ENCODE measurements at places on chromosomes 6 and 20. TPM values are rescaled to one million over a fixed set of nuclear protein-coding genes. Genes with fewer than 3 reads are reported as not detected.

DNA sequence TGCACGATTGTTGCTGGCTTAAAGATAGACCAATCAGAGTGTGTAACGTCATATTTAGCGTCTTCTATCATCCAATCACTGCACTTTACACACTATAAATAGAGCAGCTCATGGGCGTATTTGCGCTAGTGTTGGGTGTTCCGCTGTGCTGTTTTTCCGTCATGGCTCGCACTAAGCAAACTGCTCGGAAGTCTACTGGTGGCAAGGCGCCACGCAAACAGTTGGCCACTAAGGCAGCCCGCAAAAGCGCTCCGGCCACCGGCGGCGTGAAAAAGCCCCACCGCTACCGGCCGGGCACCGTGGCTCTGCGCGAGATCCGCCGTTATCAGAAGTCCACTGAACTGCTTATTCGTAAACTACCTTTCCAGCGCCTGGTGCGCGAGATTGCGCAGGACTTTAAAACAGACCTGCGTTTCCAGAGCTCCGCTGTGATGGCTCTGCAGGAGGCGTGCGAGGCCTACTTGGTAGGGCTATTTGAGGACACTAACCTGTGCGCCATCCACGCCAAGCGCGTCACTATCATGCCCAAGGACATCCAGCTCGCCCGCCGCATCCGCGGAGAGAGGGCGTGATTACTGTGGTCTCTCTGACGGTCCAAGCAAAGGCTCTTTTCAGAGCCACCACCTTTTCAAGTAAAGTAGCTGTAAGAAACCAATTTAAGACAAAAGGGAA is 57.9 kb downstream of the TRIM38 start:
- peak; percentile 91 for DNase-seq

GRCh38 chr20:60990061-60990460 is 262.0 kb upstream of the CDH4 start:
- DNase-seq = no peak

DNA sequence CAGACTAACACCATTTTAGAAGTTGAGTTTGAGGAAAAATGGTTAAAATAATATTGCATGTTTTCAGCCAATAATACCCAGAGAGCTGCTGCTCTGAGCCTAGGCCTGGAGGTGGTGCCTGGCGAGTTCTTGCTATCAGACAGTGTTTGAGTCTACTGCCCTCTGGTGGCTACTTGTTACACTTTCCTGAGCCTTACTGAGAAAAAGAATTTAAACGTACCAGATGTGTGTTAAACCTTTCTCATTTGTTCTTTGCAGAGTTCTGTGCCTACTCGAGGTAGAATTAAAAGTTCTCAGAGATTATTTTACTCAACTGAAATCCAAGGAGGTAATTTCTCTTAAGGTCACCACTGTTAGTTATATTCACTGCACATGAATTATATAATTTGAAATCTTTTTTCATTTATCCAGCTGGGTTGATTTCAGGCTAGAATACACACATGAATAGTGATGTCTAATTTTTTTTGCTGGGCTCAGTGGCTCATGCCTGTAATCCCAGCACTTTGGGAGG is 38.2 kb downstream of the SHLD1 start:
- DNase-seq = peak; percentile 83

The WFDC9 gene
- total RNA-seq = not detected

- DNase-seq = no peak
Measured at GRCh38 chr6:133648581-133648980, 240.3 kb upstream of the TCF21 start.

DNA sequence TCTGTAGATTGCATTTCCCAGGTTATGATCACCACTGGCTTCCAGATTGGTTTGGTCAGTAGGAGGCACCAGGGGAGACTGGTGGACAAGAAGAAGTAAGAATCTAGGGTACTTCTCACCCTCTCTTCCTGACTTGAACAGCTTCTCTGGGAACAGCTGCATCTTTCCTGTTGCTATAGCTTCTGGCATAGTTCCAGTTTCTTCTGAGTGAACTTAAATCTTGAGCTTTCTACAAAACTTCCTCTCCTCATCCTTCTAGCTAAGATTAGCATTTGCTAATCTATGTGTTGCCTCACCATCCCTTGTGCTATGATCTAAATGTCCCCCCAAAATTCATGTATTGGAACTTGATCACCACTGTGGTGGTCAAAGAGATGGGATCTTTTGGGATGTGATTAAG is 724.6 kb downstream of the UTRN start:
- DNase-seq = no peak

- DNase-seq = peak; percentile 46
Measured at GRCh38 chr6:28884423-28885131, 39.2 kb downstream of the TRIM27 start.

DNA sequence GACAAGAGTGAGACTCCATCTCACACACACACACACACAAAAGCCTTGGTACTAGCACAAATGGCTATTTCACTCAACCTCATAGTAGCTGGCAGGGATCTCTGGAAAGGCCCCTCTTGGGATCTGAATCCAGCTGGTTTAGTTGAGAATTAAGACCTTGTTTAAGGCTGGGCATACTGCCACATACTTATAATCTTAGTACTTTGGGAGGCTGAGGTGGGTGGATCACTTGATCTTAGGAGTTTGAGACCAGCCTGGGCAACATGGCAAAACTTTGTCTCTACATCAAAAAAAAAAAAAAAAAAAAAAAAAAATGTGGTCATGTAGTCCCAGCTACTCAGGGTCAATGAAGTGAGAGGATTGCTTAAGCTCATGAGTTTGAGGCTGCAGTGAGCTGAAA is 628.3 kb downstream of the MMUT start:
- DNase-seq = no peak

DNA sequence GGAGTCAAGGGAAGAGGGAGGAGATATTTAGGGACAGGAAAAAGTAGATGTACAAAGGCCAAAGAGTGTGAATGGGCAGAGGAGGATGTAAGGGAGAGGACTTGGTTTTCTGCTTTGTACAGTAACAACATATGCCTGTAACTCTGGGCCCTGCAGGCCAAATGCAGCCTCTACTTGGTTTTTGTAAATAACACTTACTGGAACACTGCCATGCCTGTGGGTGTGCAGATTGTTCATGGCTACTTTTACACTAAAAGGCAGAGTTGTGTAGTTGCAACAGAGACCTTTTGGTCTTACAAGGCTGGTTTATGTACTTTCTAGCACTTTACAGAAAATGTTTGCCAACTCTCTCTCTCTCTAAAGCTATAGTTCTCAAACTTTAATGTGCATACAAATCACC is 157.1 kb downstream of the PHACTR1 start:
- DNase-seq = no peak

The MANEA gene
- total RNA-seq = 6.0 TPM

DNA sequence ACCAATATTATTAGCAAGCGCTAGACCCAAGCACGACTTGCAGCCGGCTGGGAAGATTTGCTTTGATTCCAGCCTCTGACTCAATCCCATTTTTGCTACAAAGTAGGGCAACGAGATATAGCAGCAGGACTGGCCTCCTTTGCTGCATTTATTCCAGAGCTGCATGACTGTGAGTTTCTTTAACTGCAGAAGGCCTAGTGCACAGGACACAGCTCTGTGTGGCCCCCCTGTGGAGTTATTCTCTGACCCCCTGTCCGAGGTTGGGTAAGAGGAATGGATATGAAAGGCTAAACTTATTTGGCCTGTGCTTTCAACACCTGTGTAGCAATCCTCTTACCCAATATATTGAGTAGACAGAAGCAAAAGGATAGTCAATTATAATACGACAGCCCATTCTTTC is 133.3 kb upstream of the SPTLC3 start:
- DNase-seq = no peak

GRCh38 chr20:4427940-4428586 is 293.6 kb upstream of the PRND start:
- no peak for DNase-seq

DNA sequence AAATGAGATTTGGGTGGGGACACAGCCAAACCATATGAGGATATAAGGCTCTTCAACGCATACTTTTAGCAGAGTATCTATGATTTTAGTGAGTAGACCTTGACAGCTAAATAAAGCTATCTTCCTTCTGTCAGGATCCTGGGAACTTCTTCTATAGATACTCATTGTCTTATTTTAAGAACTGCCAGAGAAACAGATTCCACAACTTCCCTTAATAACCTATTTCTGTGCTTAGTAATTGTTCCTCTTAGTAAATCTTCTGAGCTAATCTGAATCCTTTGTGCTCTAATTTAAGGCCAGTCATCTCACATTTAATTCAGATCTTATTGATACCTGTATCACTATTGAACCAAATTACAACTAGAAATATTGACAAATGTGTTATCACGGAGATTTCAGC is 64.0 kb upstream of the CEP85L start:
- no peak for DNase-seq

DNA sequence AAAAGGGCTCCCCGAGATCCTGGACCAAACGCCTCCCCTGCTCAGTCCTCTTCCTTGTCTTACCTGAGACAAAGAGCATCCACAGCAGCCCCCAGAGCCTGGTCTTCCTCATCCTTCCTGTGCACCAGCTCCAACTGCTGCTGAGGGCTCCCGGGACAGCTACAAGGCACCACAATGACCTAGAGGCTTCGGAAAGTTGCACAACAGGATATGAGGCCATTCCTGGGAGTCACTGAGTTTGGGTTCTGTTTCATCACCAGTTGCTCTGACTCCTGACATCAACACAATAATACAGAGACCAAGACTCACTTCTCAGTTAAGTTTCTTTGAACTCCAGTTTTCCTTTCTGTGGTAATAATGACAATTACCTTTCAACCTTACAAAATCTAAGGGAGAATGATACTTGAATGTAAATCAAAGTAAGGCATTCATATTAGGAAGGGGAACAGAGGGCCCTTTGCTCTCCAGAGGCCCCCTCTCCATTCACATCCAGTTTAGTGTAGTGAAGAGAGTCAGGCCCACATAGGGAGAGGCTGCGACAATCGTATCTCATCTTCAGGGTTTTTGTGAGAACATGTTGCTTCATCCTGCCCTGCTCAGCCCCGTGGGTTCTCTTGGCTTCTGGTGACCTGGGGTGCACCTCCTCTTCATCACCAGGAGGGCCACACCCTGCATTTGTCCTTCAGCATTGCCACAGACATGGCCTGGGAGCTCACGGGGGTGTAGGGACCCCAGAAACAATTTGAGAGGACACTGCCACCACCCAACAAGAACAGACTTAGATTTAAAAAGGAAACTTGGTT is at the start of gene TREM1:
Gene TREM1, minus strand, starts transcription at position 139 of the 803 bp plus-strand sequence. Its CDS starts 27 bp downstream, at position 112.
- DNase-seq = no peak

DNA sequence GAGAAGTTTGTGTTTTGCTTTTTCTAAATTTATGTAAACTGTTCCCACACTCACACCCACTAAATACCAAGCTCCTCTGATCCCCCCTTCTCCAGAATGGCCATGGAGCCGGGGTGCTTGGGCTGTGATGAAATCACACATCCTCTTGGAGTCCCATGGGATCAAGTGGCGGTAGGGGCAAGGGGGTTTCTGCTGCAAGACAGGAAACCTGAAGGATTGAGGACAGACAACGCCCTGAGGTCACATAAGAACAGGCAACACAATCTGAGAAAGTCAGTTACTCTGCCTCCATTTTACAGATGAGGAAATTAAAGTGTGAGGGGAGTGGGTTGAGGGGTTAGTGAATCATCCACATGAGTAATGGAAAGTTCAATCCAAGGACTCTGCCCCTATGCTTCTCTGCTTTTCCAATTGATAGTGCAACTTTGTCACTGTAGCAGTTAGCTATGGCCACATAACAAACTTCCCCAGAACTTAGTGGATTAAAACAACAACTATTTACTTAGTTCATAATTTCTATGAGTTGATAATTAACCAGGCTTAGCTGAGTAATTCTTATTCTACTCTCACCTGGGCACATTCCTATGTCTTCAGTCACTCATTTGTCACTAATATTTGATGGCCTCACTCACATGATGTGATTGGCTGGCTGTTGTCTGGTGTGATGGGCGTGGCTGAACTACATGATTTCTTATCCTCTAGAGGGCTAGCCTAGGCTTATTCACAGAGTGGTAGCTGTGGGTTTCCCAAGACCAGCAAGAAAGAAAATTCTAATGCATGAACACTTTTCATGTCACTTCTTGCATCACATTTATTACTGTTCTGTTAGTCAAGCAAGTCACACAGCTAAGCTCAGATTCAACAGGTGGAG is 311.1 kb upstream of the RNF24 start:
- no peak for DNase-seq

The STX7 gene
- 5.4 TPM for total RNA-seq

GRCh38 chr6:51468704-51469103 is 618.7 kb downstream of the PKHD1 start:
- DNase-seq = no peak

- DNase-seq = no peak
Measured at GRCh38 chr6:1890071-1890470, 280.4 kb downstream of the FOXC1 start.

The IMPG1 gene
- total RNA-seq = not detected

- DNase-seq = no peak
Measured at GRCh38 chr20:32623667-32624157, 38.6 kb upstream of the NOL4L start.

The GTSF1L gene
- not detected for total RNA-seq

DNA sequence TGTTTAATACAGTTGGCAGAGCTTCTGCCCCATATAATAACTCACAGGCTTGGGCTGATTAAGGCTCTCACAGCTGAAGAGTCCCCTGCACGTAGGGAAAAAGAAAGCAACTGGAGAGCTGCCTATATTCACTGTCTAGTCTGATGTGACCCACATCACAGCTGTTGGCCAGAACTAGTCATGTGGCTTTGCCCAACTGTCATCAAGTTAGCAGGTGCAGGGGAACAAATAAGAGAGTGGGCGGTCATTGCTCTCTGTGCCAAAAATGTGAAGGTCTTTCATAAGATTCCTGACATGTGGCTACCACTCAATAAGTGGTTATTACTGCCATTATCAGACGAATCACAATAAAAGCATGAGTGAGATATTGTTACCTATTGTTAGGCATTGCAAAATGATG is 665.2 kb downstream of the DOK5 start:
- DNase-seq = no peak

GRCh38 chr6:104789770-104790190 is 69.9 kb downstream of the HACE1 start:
- no peak for DNase-seq

DNA sequence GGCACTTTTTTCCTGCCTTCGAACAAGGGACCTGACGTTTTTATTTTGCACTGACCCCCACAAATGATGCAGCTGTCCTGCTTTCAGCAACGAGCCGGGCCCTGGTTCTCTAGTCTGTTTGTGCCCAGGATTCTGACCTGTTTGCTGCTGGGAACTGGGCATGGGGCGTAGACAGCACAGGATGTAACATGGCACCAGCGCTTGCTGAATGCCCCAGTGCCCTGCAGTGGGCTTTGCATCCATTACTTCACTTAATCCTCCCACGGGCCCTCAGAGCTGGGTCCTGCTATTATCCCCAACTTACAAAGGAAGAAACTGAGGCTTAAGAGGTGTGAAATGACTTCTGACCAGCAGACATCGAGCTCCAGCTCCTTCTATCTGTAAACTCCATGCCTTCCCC is 80.4 kb upstream of the PMEPA1 start:
- DNase-seq = no peak

DNA sequence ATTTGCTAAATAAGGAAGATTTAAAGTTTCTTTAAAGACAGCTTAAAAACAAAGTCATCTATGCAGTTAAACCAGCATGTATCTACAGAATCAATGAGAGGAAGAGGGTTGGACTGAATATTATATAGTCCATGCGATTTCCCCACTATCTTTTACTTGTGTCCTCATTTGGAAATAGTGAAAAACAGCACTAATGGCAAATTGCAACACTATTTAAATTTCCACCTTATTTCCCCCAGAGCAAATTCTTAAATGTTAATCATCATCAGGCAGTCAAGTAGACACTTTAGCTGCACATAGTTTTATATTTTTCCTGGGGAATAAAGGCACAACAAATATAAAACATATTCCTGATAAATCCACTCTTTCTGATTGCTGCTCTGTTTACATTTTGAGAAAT is 114.6 kb downstream of the LCA5 start:
- no peak for DNase-seq

Measured in CD8-positive, alpha-beta T cell (primary cell).